Caki2 (cell line): ENCODE measurements at places on chromosomes 3 and 15. TPM values are rescaled to one million over a fixed set of nuclear protein-coding genes. Genes with fewer than 3 reads are reported as not detected.

- no peak for DNase-seq
Observed at GRCh38 chr15:69026355-69026754, 11.9 kb downstream of the NOX5 start.

DNA sequence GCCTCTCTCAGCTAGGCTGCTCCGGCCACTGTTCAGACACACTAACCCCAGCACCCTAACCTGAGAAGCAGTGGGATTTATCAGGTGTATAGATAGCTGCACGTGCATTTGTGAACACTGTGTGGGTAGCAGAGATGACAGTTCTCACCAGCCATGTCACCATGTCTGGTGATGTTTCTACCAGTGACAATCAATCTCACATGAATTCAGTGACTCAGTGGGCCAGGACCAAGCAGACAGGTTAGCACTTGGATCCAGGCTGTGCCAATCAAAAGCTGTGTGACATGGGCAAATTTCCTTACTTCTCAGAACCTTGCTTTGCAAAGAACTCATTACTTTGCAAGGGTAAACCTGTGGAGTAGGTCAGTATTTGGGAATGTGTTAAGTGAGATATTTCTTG, 65.3 kb upstream of the GATM start:
- DNase-seq: no peak

- DNase-seq: no peak
Observed at GRCh38 chr15:30001602-30002001, 81.2 kb upstream of the GOLGA8J start.

The MINAR1 gene
- total RNA-seq: 0.51 and 1.3 TPM in 2 replicates

DNA sequence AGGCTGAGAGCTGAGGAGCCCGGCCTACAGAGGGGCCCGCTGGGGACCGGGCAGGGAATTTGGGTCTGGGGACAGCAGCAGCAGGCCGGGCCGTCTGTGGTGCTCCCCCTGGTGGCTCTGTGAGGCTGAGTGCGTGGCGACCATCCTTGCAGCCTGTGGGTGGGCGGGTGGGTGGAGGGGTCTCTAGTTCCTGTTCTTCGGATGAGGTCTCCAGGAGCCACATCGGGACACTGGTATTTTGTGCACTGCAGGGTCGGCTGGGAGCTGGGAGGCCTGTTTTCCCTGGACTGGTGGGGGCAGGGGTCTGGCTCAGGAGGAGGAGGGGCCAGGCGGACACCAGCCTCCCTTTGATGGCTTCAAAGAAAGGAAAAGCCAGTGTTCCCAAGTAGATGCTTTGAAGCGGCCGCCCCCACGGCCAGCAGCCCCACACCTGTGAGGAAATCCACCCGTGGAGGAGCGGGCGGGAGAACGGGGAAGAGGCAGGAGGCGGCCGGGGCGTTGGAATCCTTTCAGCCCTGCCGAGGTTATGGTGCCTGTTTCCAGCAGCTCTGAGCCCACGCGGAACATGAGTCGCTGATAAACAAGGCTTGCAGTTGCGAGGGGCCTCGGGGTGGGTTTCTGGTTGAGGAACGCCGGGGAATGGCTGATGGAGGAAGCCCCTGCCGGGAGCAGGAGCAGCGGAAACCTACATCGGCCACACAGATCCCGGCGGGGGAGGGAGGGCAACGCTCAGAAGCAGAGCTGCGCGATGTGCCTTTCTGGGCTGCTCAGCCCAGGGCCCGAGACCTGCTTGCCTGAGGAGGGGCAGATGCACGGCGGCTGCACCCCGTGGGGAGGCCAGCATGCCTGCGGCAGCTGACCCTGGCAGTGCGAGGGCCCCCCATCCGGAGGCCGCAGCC, 154.3 kb downstream of the NSMCE3 start:
- DNase-seq: no peak

The NR1I2 gene
- total RNA-seq: not detected in 2 replicates

DNA sequence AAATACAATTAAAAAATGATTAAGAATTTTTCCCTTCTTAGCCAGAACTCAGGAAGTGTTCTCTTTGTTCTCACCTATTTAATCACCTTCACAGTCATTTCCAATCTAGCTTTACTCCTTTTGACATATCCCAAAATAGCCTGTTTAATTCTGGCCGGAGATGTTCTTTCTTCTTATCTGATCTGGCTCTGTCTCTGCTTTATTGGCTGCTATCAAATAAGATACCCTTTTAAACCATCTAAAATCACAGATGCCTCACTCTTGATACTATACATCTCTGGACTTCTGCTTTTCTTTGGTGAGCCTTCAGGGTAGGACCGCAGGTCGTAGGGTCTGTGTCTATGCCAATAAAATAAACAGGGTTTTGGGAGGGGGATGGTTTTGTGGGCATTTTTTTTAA, 319.2 kb upstream of the SEMA6D start:
- no peak for DNase-seq

- DNase-seq: no peak
Observed at GRCh38 chr3:10707400-10708215, 108.4 kb upstream of the SLC6A11 start.

DNA sequence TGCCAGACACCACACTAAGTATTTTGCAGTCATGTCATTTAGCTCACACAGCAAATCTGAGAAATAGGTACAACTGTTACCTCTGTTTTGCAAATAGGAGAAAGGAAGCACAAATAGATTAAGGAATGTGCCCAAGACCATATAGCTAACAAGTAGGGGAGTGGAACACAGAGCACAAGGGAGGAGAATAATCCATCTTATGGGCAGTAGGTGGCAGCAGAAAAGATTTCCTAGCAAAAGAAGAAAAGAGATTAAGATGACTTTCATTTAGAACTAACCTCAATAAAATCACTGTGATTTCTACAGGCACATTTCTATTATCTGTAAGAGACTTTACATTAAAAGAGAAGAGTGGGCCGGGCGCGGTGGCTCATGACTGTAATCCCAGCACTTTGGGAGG, 49.1 kb downstream of the NR1I2 start:
- no peak for DNase-seq

The ENTPD3 gene
- not detected in 2 replicates for total RNA-seq

DNA sequence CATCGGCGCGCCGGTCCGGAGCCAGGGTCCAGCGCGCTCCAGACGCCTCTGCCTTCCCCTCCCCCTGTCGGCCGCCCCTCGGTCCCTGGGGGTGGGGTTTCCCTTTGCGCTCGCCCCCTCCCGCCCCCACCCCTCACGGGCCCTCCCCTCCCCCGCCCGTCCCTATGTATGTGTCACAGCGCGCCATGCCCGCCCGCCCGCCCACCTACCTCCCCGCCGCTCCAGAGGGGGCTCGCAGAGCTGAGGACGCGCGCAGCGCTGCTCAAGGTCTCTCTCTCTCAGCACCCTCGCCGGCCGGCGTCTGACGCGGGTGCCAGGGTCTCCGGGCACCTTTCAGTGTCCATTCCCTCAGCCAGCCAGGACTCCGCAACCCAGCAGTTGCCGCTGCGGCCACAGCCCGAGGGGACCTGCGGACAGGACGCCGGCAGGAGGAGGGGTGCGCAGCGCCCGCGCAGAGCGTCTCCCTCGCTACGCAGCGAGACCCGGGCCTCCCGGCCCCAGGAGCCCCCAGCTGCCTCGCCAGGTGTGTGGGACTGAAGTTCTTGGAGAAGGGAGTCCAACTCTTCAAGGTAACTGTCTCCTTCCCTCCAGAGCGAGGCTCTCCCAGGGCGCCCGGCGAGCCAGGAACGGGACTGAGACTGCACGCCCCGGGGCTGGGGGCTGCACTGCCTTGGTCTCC, at the start of gene ACAN:
Gene ACAN (plus strand): TSS at position 196 of the 679 bp plus-strand sequence. CDS start 32,771 bp downstream, outside the sequence.
- DNase-seq: no peak

The GOLGA8J gene
- total RNA-seq: not detected in 2 replicates

GRCh38 chr3:14138878-14139655, 14.2 kb downstream of the TMEM43 start:
- DNase-seq: no peak

- peak; percentile 27 for DNase-seq
Observed at GRCh38 chr3:79167651-79168416, 600.0 kb downstream of the ROBO1 start.

DNA sequence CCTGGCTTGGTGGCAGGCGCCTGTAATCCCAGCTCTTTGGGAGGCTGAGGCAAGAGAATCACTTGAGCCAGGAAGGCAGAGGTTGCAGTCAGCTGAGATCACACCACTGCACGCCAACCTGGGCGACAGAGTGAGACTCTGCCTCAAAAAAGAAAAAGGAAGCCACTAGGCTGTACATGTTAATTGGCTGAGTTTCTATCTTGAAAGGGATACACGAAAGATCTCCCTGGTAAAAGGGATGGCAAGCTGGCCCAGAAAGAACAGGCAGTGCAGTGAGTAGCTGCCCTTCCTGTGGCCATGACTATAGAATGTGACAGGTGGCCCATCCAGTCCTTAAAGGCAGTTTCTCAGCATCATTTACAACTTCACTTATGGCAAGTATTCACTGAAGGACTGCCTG, 12.3 kb downstream of the LRIG1 start:
- no peak for DNase-seq

- peak; percentile 1 for DNase-seq
Observed at GRCh38 chr3:59185591-59186369, 136.0 kb upstream of the CFAP20DC start.

The SKOR1 gene
- total RNA-seq: 0.61 TPM in 1 of 2 replicates, not detected in the other

The TM4SF18 gene
- total RNA-seq: 5.9 and 9.3 TPM in 2 replicates

DNA sequence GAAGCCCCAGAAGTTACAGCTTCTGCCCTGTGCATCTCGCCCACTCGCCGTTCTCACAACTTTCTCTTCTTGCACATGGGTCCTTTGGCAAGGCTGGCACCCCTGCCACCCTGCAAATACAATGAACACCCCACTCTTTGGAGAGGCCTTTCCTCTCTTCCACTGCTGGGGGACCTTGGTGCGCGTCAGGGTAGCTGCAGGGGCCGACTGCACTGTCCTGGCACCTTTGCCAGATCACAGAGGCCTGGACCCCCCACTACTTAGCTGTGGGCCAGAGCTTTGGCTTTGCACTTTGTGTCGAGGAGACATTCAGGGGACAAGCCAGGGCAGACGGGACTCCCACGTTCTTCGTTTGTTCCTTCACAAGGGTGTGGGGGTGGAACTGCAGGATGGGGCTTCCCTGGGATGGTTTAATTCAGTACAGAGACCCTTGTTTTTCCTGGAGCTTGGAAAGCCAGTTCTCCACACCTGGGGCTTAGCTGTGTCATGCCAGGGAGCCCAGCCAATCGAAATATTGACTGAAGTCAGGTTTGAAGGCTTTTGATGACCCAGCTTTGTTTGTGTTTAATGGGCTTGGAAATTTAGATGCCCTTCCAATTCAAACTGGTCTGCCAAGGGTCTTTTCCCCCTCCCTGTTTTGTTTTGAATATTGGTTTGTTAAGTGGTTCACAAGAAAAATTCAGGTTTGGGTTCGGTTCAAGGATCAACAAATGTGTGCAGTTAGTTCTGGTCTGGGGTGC, 256.1 kb upstream of the TLE3 start:
- no peak for DNase-seq

DNA sequence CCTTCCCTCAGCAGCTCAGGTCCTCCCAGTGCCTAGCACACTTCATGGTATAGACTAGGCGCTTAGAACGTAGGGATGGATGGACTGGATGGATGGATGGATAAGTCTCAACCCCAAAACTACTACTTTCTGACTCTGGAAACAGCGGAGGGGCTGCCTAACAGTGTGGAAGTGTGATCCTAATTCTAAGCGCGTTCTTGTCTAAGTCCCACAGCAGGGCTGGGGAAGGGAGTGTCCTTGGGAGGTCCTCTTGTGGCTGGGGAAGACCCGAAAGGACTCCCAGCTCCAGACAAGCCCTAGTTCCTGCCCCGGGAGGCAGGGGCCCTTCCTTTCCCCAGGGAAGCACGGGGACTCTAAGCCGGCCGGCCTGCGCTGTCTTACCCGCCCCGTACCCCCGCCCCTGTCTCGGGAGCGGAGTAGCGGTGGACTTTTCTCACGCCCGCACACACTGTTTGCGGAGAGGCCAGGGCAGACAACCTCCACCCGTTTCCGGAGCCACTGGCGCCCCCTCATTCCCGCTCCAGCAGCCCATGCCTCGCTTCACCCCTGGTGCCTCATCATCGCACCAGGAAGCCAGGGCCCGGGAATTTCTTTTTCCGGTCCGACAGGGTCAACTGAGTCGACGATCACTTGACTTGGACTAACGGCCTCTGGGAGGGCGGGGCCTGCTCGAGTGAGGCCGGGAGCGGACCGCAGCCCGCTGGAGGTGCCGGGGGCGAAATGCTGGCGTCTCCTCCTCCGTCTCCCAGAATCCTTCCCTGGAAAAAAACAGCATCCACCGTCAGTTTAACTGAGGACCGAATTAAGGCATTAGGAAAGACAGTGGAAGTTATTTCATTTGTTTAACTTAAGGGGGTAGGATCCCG, 133.3 kb downstream of the TBC1D2B start:
- peak; percentile 70 for DNase-seq

The SNX22 gene
- 0.81 and 2.0 TPM in 2 replicates for total RNA-seq

The DUOXA2 gene
- not detected in 2 replicates for total RNA-seq

DNA sequence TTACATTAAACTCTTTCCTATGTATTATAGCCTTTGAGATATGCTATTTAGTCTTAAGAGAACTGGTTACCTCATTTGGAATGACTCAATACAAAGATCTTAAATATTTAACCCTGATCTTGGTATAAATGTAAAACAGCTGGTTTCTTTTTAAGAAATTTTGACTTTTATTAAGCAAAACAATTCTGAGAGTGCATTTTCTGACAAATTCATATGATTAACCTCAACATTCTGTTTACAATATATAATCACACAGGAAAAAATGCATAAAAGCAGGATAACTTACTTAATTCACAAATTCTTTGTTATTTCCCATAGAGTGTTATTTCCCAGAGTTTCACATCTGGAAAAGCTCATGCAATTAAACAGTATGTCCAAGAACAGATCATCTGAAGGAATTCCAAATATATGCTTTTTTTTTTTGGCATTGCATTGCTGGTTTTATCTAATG, 400.4 kb upstream of the THBS1 start:
- no peak for DNase-seq

GRCh38 chr15:63277038-63277892, at the start of gene APH1B:
TSS of gene APH1B (plus strand) at chr15:63277605. CDS start at chr15:63277624, 19 bp downstream.
- peak; percentile 58 for DNase-seq

GRCh38 chr3:45026038-45026437, at the start of gene CLEC3B:
TSS of gene CLEC3B (plus strand) at chr3:45026303. CDS start at chr3:45026363, 60 bp downstream.
- no peak for DNase-seq

The GRK7 gene
- total RNA-seq: not detected in 2 replicates

DNA sequence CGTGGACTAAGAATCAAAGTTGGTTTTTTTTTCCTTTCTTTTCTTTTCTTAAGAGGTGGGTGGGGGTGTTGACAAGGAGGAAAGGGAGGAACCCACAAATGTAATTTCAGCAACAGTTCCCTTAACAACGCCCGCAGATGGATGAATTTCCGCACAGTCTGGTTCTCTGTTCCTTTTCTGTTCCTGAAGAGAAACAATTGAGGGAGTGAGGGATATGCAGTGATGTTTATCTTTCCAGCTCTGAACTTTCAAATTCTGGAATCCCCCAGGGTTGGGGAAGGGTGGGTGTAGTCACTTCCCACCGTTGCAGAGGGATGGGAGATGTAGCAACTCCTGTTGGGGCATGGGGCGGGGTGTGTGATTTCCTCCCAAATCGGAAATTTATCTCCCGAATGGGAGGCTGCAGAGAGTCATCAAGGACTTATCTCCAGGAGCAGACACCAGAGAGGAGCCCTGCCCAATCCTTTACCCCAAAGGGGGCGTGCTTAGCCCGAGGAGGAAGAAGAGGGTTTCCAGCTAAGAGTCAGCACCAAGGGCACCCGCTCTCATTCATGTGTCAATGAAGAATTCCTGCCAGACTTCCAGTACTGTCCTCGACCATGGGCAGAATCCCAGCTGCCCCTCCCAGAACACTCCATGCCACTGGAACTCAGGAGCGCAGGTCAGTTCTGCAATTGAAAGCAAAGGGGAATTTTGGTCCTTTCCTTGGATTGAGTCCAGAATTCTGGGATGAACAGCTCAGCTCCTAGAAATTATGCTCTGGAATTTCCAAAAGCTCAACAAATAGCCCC, 35.0 kb upstream of the CFAP161 start:
- DNase-seq: no peak

The TMEM40 gene
- total RNA-seq: not detected in 2 replicates
